IPS DF 19.7 (cell line): ENCODE measurements at places on chromosomes 3 and 15.

GRCh38 chr15:90002428-90002844 is 1.3 kb downstream of the ZNF710 start:
- DNase-seq, result no peak

- no peak for DNase-seq
Observed at GRCh38 chr3:154123906-154124305, 2.7 kb downstream of the ARHGEF26 start.

DNA sequence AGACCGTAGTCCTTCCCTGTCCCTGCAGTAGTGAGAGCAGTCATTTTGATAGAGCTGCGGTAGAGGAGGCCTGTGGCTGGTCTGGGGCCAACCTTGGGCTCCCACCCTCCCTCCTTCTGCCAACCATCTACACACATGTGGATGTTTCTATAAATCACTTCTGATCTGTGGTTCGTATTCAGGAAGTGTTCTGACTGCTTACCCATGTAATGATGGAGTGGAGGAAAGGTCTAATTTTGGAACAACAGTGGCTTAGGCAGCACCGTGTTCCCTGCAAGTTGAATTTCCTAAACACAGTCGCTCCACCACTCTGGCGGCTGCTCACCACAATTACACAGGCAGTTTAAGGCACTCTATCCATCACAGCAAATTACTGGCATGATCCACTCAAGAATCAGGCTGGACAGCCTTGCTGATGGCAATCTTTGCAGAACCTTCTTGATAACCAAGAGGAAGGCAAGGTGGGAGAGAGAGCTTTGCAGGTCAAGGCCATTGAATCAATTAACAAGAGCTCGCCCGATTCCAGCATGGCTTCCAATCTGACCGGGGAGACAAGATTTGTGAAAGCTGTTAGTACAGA is 104.7 kb upstream of the VEPH1 start:
- DNase-seq, result no peak

DNA sequence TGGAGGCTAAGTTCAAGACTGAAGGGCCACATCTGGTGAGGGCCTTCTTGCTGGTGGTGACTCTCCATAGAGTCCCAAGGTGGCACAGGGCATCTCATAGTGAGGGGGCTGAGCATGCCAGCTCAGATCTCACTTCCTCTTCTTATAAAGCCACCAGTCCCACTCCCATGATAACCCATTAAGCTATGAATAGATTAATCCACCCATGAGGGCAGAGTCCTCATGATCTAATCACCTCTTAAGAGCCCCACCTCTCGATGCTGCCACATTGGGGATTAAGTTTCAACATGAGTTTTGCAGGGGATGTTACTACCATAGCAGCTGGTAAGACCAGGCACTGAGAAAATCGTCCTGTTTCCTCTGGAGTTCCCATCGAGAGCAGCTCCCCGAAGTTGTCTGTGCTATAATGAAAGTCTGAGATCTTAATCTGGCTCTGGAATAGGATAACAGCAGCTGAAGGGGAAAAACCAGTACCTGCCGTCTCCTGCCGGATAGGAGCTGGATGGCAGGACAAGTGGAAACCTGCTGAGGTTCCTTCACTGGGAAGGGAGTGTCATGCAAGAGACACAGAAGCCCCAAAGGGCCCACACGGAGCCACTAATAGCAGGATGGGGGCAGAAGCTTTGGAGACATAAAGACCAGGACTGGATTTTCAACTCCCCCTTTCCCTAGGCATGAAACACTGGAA is 79.5 kb upstream of the EPHB3 start:
- no peak for DNase-seq

GRCh38 chr3:119019767-119020518 is 14.7 kb downstream of the IGSF11 start:
- no peak for DNase-seq

DNA sequence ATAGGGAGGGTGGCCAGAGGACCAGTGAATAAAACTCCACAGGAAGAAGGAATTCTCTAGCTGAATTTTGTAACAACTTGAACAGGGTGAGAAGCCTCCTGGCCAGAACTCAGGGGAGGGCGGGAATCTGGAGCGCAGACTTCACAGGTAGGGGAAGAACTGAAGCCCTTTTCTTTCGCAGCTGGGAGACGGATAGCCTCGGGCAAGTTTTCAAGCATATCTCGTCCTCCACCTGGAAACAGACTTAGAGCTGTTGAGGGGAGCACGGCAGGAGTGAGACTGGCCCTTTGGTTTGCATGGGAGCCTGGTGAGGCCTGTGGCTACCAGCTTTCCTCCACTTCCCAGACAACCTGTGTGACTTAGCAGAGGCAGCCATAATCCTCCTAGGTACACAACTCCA is 10.9 kb upstream of the RPL39L start:
- no peak for DNase-seq

DNA sequence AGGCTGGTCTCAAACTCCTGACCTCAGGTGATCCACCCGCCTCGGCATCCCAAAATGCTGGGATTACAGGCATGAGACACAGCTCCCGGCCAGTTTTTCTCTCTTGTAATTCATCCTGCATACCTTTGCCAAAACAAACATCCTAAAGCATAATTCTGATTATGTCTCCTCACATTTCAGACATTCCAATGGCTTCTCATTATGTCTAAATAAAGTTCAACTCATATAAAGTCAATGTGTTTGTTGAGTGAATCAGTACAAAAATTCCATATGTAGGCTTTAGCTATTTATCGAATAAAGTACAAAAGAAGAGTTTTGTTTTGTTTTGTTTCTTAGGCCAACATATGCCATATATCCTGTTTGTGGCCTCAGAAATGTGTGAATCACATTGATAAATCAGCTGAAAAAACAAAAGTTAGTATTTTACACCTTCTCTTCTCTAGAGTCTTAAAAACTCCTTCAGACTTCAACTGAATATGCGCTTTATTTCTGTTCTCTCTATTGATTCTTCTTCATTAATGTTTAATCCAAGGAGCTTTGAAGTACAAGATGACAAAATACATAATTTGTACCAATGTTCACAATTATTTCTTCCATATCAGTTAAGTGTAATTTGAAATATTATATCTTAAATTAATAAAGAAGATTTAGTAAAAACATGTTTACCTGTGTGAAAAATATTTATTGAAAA is 165.8 kb downstream of the MECOM start:
- DNase-seq, result no peak

- DNase-seq, result no peak
Observed at GRCh38 chr15:77807115-77807514, 174.4 kb upstream of the LINGO1 start.

DNA sequence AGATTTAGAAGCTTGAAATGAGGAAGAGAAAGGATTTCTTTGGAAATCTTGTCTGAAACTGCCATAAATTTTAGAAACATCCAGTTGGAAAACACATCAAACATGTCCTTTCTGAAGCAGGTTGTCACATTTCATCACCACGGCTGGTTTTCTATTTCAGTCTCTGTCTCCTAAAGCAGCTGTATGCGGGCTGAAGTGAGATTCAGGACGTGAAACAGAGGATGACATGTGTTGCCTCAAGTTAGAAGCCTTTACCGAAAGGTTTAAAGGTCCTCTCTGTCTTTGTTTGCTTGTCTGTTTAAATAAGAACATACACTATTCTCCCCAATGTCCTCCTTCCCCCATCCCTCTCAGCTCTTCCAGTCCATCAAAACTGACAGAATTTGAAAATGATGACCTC is 141.9 kb downstream of the SQOR start:
- no peak for DNase-seq

GRCh38 chr3:25293736-25294135 is 134.3 kb upstream of the RARB start:
- no peak for DNase-seq

DNA sequence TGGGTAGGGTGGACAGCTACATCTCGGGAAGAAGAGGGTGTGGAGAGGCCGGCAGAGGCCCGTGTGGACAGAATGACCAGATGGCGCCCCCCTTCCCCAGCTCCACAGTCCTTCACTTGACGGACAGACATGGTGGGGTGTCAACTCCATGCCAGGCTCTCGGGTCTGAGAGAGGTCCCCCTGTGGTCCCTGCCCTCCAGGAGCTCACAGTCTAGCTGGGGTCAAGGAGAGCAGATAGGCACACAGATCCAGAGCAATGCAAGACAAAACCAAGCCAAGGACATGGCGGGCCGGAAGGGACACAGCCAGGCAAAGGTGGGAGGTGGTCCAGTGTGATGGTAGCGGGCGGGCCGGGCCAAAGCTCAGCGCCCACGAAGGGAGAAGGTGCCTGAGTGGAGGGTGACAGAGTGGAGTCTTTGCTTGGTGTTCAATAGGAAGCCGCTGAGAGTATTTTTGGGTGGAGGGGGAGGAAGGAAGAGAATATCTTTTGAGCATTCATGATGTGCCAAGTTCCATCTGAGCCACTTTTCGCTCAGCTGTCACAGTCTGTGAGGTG is 72.1 kb upstream of the SEC13 start:
- DNase-seq, result no peak

DNA sequence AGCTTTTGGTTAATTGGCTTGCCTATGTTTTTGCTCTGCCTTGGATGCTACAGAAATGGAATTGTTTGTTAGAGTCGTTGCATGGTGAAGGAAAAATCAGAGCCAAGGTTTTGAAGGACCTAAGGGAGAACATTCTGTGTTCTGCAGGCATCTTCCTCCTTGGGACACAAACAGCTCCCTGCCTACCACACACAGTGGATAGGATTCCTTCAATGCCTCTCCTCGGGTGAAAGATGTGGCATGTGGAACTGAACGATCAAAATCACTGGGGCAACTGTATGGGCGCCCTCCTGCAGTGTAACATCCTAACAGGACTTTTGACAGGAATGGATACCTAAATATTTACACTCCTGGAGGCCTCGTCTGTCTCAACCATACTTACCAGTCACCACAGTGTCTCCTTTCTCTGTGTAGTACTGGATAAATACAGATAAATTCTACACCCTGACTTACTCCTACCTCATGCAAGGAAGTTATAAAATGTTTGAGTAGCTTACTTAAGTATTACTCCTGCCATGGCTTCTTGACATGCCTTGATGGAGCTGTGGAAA is 100.6 kb downstream of the LPP start:
- DNase-seq, result no peak

DNA sequence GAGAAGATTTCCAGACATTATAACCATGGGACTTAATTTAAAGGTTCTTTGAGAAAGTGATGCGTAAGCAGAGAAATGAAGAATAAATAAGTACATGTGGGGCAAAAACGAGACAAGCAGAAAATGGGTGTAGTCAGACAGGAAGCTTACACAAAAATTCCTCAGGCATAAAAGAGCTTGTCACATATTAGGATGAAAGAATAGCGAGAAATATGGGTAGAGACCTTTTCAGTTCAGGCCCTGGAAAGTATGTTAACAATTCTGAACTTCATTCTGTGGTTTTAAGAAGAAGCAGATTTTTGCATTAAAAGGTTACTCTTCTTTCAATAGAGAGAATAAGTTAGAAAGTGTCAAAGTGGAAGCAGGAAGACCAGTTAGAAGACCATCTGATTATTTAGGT is 352.4 kb downstream of the ROBO1 start:
- no peak for DNase-seq

GRCh38 chr3:69649120-69650065 is 89.9 kb upstream of the MITF start:
- DNase-seq, result no peak

- DNase-seq, result no peak
Observed at GRCh38 chr3:20680990-20681628, 495.1 kb upstream of the SGO1 start.

GRCh38 chr3:113233497-113233896 is 22.1 kb downstream of the BOC start:
- no peak for DNase-seq

DNA sequence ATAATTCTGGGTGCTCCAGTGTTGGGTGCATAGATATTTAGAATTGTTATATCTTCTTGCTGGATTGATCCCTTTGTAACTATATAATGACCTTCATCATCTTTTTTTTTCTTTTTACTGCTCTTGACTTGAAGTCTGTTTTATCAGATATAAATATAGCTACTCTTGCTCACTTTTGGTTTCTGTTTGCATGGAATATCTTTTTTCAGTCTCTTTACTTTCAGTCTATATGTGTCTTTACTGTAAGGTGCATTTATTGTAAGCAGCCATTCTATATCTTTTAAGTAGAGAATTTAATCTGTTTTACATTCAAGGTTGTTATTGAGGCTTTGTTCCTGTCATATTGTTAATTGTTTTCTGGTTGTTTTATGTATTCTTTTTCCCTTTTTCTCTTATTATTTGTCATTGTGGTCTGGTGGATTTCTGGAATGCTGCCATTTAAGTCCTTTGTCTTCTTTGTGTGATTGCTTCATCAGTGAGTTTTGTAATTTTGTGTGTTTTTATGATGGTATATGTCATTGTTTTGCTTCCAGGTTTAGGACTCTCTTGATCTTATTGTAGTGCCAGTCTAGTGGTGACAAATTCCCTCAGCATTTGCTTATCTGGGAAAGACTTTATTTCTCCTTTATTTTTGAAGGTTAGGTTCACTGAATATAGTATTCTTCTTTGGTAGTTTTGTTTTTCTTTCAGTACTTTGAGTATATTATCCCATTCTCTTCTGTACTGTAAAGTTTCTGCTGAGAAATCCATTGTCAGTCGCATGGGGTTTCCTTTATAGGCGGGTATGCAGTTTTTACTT is 8.3 kb upstream of the PRR23C start:
- no peak for DNase-seq

- DNase-seq, result no peak
Observed at GRCh38 chr3:123401836-123402530, 46.9 kb downstream of the ADCY5 start.

DNA sequence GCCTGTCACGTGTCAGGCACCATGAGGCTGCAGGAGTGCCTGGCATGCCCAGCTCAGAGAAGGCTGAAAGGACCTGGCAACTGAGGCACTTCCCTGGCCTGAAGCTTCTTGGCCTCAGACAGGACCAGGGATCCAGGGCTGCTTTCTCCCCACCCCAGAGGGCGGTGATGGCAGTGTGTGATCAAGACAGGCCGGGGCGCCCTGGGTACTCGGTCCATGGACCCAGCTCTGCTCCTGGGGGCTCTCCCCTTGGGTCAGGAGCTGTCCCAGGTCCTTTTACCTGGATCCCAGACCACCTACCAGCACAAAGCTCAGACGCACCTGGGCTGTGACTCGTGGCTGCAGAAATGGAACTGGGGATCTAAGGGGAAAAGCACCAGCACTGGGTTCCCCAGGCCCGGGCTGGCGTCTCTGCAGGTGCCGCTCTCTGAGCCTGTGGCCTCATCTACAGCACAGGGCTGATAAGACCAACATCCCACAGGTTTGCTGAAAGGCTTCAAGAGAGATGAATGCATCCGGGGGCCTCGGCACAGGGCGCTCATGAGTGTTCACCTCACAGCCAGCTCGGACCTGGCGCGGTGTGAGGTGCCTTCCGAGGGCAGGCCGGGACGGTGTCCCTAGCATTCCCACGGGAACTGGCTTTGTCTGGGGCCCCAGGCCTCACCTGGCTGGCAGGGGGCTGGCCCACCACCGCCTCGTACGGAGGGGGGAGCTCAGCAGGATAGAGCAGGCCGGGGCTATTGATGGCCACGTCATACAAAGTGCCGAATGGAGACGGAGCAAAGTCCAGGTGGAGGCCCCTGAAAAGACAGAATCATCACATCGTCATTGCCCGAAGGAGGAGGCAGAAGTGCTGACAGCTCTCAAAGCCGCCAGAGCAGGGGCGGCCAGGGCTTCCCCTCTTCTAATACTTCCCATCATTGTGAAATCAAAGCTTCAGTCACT is 133.6 kb downstream of the NSMCE3 start:
- no peak for DNase-seq
